ENCODE measurements at places on chromosomes 5 and 9.

DNA sequence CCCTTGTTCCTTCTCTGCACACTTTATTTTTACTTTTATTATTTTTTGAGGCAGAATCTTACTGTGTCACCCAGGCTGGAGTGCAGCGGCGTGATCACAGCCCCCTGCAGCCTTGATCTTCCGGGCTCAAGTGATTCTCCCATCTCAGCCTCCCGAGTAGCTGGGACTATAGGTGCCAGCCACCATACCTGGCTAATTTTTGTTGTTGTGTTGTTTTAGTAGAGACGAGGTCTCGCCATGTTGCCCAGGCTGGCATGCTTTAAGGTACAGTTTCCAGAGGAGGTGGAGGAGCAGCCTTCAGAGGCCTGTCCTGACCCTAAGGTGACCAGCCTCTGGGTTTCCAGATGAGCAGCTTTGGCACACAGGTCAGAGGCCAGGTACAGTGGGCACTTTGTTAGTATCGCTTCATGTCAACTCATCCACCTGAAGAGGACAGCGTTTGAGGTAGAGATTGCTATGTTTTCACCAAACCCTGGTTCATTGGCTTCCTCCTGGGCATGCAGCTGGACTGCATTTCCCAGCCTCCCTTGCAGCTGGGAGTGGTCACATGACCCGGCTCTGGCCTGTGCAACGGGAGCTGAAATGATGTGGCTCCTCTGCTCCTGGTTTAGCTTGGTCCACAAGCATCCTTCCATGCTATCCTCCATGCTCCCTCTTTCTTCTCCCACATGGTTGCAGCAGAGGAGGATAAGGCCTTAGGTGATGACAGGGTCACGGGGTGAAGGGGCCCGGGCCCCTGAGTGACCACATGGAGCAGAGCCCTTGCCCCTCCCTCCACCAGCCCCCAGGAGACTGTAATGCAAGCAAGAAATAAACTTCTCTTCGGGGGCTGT lies 139.3 kb upstream of the IER5L start:
- H3K4me1 ChIP-seq = peaks cover 4% of the 10 kb centered on the region
- no peaks in the 10 kb centered on the region for H3K36me3 ChIP-seq
- no peak for DNase-seq
- no peaks in the 10 kb centered on the region for H3K27me3 ChIP-seq

GRCh38 chr5:122351416-122352157 lies 39.5 kb downstream of the SNCAIP start:
- no peak overlapping the region for H3K4me3 ChIP-seq
- DNase-seq = no peak

DNA sequence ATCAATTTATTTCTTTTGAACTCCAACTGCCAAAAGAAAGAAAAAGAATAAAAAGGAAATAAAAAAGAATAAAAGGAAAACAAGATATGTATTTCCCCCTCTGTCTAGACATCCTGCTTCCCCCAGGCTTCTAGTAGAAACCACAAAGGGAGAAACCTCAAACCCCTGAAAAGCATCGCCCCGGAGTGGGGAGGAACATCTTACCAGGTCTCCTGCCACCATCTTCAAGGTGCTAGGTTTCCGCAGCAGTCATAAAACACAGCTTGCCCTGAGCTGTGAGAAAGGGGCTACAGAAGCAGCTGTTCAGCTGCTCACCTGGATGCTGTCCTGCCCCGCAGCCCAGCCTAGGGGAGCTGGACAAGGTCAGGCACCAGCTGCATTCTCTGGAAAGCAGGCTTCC lies 487.7 kb downstream of the GADD45G start:
- no peak overlapping the region for H3K27ac ChIP-seq
- H3K4me3 ChIP-seq = no peak overlapping the region
- DNase-seq = no peak
- no peaks in the 10 kb centered on the region for H3K36me3 ChIP-seq
- H3K4me1 ChIP-seq = no peaks in the 10 kb centered on the region

GRCh38 chr9:90508940-90509339 lies 133.7 kb downstream of the DIRAS2 start:
- DNase-seq = no peak
- H3K4me1 ChIP-seq = no peaks in the 10 kb centered on the region
- no peaks in the 10 kb centered on the region for H3K27me3 ChIP-seq
- H3K27ac ChIP-seq = no peak overlapping the region
- no peaks in the 10 kb centered on the region for H3K36me3 ChIP-seq

DNA sequence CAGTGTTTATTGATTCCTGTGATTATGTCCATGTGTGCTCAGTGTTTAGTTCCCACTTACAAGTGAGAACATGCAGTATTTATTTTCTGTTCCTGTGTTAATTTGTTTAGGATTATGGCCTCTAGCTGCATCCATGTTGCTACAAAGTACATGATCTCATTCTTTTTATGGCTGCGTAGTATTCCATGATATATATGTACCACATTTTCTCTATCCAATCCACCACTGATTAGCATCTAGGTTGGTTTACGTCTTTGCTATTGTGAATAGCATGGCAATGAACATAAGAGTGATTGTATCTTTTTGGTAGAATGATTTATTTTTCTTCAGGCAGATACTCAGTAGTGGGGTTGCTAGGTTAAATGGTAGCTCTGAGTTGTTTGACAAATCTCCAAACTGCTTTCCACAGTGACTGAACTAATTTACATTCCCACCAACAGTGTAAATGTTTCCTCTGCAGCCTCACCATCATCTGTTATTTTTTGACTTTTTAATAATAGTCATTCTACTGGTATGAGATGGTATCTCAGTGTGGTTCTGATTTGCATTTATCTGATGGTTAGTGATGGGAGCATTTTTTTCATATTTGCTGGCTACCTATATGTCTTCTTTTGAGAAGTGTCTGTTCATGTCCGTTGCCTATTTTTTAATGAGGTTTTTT lies 47.5 kb upstream of the ELL2 start:
- DNase-seq = no peak
- H3K36me3 ChIP-seq = no peaks in the 10 kb centered on the region
- no peak overlapping the region for H3K4me3 ChIP-seq
- peaks cover 12% of the 10 kb centered on the region for H3K4me1 ChIP-seq
- H3K27me3 ChIP-seq = no peaks in the 10 kb centered on the region

DNA sequence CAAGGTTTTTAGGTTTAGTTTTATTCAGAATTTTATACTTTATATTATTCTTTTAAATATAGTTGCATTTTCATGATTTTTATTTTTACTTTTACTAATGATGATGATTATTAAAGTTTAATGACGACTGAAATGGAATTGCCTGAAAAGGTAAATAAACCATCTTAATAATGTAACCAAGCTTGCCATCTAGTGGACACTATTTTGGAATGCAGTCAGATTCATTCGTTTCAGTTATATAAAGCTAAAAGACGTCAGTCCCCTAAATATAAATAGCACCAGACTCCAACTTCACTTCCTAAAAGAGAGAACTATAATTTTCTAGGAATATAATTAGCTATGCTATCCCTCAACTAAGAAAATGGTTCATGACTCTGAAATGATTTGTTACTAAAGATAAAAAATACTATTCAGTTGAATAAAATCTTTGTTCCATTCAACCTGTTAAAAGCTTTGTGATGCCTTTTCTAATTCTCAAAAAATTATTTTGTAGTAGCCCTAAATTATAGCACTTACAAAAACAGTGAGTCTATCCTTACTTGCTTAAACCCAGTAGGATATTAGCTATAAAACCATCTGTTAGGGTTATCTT lies 19.9 kb downstream of the ABITRAM start:
- H3K4me1 ChIP-seq = no peaks in the 10 kb centered on the region
- H3K36me3 ChIP-seq = peaks cover 59% of the 10 kb centered on the region

DNA sequence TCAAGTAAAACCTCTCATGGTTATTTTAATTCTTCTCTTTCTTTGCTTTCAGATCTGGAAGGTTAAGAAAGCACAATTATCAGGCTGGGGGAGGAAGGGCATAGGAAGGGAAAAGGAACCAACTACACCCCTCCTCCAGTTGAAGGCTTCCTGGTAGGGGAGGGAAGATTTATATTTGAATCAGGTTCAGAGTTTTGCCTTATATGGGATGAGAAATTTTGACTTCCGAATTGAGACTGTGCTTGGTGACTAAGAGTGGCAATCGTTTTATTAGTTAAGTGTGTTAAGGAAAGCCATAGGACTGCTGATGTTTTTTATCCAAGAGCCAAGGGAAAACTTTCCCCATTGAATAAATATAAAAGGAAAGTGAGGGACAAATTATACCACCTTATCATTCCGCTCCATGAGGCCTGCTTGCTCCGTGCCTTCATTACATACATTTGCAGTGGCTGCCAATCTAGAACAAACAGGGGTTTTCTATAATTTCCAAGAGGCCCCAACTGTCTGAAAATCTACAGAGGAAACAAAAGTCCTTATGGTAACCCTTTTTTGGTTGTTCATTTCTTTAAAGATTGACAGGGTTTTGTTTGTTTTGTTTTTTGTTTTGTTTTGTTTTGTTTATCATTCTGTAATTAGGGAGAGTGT lies 115.7 kb upstream of the EPB41L4A start:
- no peaks in the 10 kb centered on the region for H3K4me1 ChIP-seq
- H3K27ac ChIP-seq = no peak overlapping the region
- H3K27me3 ChIP-seq = no peaks in the 10 kb centered on the region
- H3K36me3 ChIP-seq = no peaks in the 10 kb centered on the region
- no peak for DNase-seq

- no peaks in the 10 kb centered on the region for H3K27me3 ChIP-seq
- H3K27ac ChIP-seq = no peak overlapping the region
- H3K36me3 ChIP-seq = no peaks in the 10 kb centered on the region
- no peak overlapping the region for H3K4me3 ChIP-seq
Observed at GRCh38 chr9:78397045-78397444, 100.1 kb downstream of the PSAT1 start.

GRCh38 chr5:116502616-116503015 lies 72.0 kb downstream of the SEMA6A start:
- H3K4me3 ChIP-seq = no peak overlapping the region
- H3K27ac ChIP-seq = no peak overlapping the region
- no peak for DNase-seq
- no peaks in the 10 kb centered on the region for H3K36me3 ChIP-seq
- H3K27me3 ChIP-seq = peaks cover 4% of the 10 kb centered on the region

- H3K27me3 ChIP-seq = no peaks in the 10 kb centered on the region
- H3K27ac ChIP-seq = no peak overlapping the region
- H3K4me1 ChIP-seq = peaks cover 7% of the 10 kb centered on the region
- no peak overlapping the region for H3K4me3 ChIP-seq
- H3K36me3 ChIP-seq = no peaks in the 10 kb centered on the region
- no peak for DNase-seq
Observed at GRCh38 chr9:69582018-69582417, 90.2 kb downstream of the APBA1 start.

DNA sequence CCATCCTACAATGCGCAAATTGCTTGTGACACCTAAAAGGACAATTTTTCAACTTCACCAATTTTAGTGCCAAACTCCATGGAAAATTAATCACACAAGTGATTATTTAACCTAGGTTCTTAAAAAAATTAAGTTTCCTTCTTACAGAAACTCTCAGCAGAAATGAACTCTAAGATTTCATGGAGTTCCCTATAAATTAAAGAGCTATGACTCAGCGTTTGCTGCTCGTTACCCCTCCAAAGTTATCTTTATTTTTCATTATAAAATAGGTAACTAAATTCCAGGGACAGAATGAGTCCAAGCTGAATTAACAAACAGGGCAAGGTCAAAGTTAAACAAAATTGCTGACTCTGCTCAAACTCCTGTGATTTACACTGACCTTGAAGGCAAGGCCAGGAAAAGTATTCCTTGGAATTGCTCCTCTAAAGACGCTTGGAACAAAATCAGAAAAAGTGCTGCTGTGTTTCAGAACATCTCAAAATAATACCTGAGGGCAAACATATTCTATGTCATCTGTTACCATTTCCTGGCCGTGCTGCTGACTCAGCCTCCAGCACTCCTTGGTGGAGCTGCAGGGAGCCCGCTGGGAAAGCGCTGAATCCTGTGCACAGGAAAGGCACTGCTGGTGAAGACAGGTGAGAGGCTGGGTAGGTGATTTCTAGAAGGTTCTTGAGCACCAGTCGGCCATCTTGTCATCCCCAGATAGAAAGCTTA lies 2.5 kb upstream of the CMBL start:
- peaks cover 33% of the 10 kb centered on the region for H3K4me1 ChIP-seq
- no peaks in the 10 kb centered on the region for H3K36me3 ChIP-seq
- DNase-seq = peak; percentile 96
- H3K27ac ChIP-seq = peak overlapping the region; percentile 87
- no peaks in the 10 kb centered on the region for H3K27me3 ChIP-seq
- H3K4me3 ChIP-seq = no peak overlapping the region

DNA sequence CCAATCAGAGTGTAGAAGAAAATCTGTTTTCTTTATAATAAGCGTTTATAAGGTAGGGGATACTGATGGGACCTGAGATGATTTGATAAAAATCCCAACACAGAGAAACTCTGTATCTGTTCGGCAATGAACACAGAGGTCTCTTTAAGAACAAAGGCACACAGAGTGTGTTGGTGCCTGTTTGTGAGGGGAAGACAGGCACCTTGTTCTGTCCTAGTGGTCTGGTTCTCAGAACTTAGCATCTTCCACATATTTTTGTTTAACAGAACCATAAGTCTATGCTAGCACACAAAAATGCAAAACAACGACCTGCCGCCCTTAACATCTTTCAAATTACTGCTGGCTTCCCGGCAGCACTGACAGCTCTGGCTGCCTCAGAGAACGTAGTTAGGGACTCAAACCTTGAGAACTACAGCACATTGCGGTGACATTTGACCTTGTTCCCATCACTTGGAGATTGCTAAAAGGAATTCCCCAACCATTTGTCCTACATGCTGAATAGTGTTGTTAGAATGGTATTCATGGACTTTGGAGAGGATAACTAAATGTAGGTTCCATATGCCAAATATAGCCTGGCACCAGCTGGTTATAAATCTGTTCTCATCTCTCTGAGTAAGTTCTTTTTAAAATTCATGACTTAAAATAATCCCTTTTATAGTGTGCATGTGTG lies 871.7 kb upstream of the TYRP1 start:
- H3K4me1 ChIP-seq = no peaks in the 10 kb centered on the region
- no peak overlapping the region for H3K27ac ChIP-seq
- H3K4me3 ChIP-seq = no peak overlapping the region
- peaks cover 9% of the 10 kb centered on the region for H3K27me3 ChIP-seq
- no peaks in the 10 kb centered on the region for H3K36me3 ChIP-seq

- no peaks in the 10 kb centered on the region for H3K27me3 ChIP-seq
- no peak overlapping the region for H3K27ac ChIP-seq
- no peak for DNase-seq
- no peaks in the 10 kb centered on the region for H3K4me1 ChIP-seq
- H3K36me3 ChIP-seq = no peaks in the 10 kb centered on the region
- H3K4me3 ChIP-seq = no peak overlapping the region
Observed at GRCh38 chr9:35611230-35611797, 6.3 kb downstream of the TESK1 start.

DNA sequence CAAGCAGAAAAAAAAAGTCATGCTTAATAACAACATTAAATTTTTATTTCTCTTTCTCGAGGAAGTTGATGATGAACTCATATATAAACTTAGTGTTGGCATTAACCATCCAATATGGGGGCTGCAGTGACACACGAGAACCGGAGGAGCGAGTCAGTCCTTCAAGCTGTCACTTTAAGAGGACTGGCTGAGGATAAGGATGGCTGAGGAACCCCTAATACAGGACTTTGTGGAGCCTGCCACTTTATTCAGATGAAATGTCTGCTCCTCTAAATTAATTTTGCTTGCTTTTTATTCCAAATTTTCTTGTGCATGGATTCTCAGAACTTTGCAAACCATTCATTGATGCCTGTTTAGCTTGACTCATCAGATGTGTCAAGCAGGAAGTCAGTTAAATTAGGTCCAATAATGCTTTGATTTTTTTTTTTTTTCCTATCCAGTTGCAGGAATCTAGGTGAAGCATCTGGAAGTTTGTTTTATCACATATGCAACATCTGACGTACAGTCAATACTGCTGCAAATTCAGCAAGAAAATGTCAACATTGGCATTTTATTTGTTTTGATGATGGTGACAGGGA lies 144.2 kb upstream of the COL5A1 start:
- no peaks in the 10 kb centered on the region for H3K36me3 ChIP-seq
- peaks cover under 1% of the 10 kb centered on the region for H3K4me1 ChIP-seq
- DNase-seq = no peak
- no peak overlapping the region for H3K27ac ChIP-seq

Measured in RWPE2 (cell line).